Pancreas (tissue), 10 donors: ENCODE measurements at places on chromosomes 11 and 22. TPM values are rescaled to one million over a fixed set of nuclear protein-coding genes. Genes with fewer than 3 reads are reported as not detected.

DNA sequence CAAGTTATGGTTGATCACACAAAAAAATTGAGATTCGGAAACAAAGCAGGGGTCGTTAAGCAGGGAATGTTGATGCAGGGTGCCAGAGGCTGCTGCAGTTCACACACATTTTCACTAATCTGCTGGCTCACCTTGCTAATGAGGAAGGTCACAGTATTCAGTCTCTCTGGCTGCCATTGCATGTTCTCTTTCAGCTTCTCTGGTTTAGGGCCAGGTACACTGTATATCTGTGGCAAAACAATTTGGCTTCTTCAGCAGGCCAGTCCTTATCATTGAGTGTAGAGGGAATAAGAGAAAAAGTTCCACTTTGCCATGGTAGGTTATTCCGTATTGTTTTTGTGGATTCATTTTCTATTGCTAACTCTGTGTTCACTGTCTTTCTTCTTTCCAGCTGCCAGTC, 283.7 kb upstream of the ANO3 start:
- no peak overlapping the region for H3K27ac ChIP-seq
- no peaks in the 10 kb centered on the region for H3K4me1 ChIP-seq
- no peak for DNase-seq
- no peaks in the 10 kb centered on the region for H3K27me3 ChIP-seq
- H3K4me3 ChIP-seq, result no peak overlapping the region
- no peaks in the 10 kb centered on the region for H3K36me3 ChIP-seq

DNA sequence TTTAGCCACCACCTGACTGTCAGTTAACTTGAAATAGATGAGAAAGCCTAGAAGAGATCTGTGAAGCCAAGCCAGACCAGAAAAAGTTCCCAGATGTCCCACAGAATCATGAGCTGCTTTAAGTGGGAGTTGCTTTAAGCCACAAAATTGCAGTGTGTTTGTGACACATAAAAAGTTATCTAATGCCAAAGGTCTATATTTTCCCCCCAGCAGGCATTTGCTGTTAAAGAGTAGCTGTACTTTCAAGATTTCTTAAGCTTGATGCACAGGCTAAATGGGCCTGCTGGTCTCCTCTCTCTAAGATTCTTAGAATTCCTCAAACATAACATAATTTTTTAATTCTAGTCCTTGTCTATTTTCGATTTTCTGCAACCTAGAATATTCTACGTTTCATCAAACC, 825.7 kb downstream of the FAM181B start:
- no peak overlapping the region for H3K27ac ChIP-seq
- no peaks in the 10 kb centered on the region for H3K4me1 ChIP-seq
- no peaks in the 10 kb centered on the region for H3K27me3 ChIP-seq
- H3K36me3 ChIP-seq, result no peaks in the 10 kb centered on the region
- no peak overlapping the region for H3K4me3 ChIP-seq

PATE2 gene
- not detected for total RNA-seq

DNA sequence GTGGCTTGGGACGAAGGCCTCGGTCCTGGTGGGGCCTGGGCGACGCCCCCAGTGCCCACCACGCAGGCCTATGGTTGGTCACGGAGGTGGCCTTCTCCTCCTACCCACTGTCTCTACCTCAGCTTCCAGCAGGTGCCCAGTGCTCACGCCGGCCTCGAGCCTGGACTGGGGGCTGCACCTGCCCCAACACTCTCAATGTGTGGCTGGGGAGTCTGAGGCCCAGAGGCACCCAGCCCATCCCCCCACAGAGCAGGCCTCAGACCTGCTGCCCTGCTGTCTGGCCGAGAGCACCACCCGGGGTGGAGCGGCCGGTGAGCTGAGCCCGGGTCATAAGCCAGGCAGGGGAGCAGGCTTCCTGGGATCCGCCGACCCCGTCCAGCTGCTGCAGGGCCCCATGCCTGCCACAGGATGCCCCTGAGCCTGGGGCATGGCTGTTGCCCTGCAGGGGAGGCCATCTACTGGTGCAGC, 28.6 kb upstream of the MUC5AC start:
- no peaks in the 10 kb centered on the region for H3K4me1 ChIP-seq
- H3K27ac ChIP-seq, result no peak overlapping the region
- H3K27me3 ChIP-seq, result no peaks in the 10 kb centered on the region
- H3K4me3 ChIP-seq, result no peak overlapping the region
- no peaks in the 10 kb centered on the region for H3K36me3 ChIP-seq

DNA sequence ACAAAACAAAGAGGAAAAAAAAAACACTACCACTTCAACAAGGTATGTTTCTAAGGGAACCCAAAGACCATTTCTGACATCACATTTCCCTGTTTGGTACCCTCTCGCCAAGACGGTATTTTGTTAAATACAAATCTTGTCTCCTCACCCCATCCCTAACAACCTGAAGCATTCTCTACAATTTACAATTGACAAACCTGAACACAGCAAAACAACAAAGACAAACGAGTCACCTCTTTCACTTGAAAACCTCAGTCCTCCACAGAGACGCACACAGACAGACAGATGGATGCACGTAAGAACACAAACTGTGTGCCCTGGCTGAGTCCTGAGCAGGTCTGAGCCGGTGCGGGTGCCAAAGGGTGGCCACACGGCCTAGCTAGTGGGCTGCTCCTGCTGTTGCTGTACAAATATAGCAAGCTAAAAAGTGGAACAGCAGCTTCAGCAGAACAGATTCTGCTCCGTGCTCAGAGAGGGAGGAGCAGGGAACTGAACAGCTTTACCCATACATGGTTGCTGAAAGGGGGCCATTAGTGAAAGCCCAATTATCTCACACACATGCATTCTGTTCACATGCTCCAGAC, 28.5 kb downstream of the CELF1 start:
- DNase-seq, result no peak
- peak overlapping the region; percentile 65 for H3K27ac ChIP-seq
- H3K36me3 ChIP-seq, result no peaks in the 10 kb centered on the region
- no peak overlapping the region for H3K4me3 ChIP-seq

SAA1 gene
- 48.6 TPM for total RNA-seq

DNA sequence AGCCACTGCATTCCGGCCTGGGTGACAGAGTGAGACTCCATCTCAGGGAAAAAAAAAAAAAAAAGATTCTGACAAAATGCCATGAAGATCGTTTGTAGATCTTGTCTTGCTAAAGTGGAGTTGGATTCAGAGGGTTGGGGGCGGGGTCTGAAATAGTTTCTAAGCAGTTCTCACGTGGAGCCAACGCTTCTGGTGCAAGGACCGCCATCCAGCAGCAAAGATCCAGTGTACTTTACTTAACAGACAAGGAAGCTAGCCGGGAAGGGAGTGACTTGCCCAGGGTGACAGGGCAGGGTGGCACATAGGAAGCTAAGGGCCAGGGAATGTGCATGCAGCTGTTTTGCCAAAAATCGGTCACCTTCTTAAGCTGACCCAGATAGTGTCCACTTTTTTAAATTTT, 27.4 kb downstream of the APOL1 start:
- H3K27me3 ChIP-seq, result no peaks in the 10 kb centered on the region
- peaks cover 18% of the 10 kb centered on the region for H3K36me3 ChIP-seq
- DNase-seq, result no peak
- no peak overlapping the region for H3K4me3 ChIP-seq

- no peaks in the 10 kb centered on the region for H3K36me3 ChIP-seq
- H3K4me1 ChIP-seq, result peaks cover 12% of the 10 kb centered on the region
- DNase-seq, result no peak
- H3K27me3 ChIP-seq, result no peaks in the 10 kb centered on the region
Measured at GRCh38 chr22:18146389-18146753, 3.6 kb upstream of the USP18 start.

DNA sequence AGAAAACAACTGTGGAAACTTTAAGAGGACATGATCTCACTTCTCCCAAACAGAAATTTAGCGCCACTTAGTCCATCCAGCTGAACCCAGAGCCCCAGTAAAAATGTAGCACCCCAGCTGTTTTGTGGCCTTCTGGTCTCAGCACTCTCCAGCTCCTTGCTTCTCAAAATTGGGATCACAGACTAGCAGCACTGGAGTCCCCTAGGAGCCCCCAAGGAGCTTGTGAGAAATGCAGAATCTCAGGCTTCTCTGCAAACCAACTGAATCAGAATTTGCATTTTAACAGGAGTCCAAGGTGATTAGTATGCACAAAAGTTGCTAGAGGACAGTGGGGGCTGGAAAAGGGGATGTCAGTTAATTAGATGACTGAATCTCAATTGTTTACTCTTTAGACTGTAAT, 89.8 kb upstream of the FIBIN start:
- H3K27me3 ChIP-seq, result no peaks in the 10 kb centered on the region
- no peaks in the 10 kb centered on the region for H3K36me3 ChIP-seq
- no peak for DNase-seq

PTPN5 gene
- 0.09 TPM for total RNA-seq

GRCh38 chr22:30806391-30806861, 111.8 kb downstream of the OSBP2 start:
- no peaks in the 10 kb centered on the region for H3K36me3 ChIP-seq
- H3K4me1 ChIP-seq, result peaks cover 5% of the 10 kb centered on the region
- DNase-seq, result no peak
- H3K4me3 ChIP-seq, result no peak overlapping the region
